ENCODE measurements at places on chromosomes 5 and 9.

DNA sequence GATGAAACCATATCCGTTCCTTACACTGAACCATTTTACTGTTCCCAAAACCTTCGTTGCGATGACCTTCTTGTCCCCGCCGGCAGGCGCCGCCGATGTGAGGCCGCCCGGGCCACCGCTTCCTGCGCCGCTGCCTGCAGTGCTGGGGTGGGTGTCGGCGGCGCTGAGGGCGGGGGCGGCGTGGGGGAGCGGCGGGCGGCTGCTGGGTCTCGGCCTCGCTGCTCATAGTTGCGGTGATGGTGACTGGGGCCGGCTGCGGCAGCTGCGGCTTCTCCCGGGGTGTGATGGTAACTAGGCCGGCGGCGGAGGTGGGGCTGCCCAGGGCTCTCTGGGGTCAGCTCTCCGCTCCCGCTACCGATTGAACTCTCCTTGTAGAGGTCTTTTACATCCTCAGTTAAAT, 14.1 kb upstream of the OR2S2 start:
- DNase-seq = no peak

DNA sequence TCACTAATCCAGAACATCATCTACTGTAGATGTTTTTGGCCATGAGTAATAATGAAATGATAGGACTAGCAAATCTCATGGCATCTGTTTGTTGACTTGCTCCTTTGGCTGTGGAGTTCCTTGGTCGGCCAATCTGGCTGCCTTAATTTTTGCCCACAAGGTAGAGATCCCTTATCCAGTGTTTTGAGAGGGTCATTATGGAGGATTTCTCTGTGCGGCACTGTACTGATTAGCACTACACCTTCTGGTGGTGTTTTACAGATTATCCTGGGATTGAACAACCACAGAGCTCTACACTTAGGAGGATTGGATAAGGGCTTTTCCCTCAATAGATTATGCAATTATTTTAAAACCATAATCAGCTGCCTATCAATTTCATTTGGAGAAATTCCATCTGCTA, 3.2 kb upstream of the ENHO start:
- DNase-seq = no peak

DNA sequence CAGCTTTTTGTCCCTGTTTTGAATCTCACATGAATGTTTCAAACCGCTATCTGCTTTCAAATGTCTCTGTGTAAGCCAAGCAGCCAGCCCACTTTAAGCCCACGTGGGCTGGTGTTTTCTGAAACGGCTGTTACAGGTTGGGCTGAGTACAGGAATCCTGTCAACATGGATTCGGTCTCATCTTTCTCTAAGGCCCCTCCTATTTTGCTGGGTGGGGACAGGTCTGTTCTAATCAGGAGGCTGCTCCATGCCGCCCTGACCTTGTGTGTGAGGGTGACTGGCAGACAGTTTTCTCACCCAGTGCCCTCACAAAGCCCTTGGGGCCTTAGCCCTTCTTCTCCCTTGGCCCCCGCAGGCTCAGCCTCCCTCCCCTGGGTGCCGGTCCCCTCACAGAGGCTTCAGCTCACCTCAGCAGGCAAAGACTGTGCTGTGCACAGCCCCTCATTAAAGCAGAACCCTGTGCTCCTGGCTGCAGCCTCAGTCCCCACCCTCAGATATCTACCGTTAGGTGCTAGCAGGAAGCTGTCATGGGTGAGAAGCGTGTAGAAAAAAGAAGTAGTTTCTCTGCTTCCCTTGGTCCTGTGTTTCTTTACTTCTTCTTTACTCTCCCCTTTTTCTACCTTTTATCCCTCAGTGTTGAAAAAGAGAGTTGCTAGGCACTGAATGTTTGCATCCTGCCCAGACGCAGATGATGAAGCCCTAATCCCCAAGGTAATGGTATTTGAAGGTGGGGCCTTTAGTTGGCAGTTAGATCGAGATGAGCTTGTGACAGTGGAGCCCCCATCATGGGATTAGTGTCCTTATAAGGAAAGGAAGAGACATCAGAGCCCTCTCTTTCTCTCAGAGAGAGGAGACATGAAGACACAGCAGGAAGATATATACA, 205.7 kb downstream of the ADAMTS12 start:
- no peak for DNase-seq

GRCh38 chr9:72292874-72293607, 72.0 kb downstream of the ZFAND5 start:
- no peak for DNase-seq

DNA sequence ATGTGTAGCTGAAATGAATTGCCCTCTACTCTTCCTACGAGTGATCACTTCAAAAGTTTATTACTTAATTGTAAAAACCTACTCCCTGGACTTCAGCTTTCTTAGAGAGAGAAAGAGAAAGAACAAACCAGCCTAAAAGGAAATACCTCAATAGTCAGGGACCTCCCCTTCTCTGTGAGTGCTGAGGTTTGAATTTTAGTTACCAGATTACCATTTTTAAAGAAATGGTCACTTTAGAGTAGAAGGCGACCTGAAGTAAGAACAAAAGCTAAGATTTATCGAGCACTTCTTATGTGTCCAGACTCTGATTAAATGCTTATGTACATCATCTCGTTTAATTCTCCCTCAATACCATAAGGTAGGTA, 11.3 kb downstream of the RAPGEF1 start:
- no peak for DNase-seq

GRCh38 chr5:34496701-34497469, 159.2 kb upstream of the RAI14 start:
- no peak for DNase-seq

GRCh38 chr5:127028822-127029457, 1.4 kb downstream of the MARCHF3 start:
- no peak for DNase-seq

DNA sequence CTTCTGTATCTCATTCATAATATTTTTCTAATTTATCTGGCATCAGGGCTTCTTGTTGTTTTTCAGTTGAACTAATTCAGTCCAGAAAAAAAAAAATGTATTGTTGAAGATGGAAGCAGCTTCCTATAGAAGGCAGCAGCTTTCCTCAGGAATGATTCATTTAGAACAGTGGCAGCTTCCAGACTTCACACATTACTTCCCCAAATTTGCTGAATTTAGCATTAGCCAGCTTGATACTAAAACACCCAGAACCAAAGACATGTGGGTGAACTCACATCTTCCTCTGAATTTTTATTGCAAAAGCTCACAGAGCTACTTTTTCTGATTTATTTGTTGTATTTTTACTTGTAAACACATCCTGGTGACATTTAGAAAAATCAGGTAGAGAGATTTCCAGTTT, 53.8 kb downstream of the HCN1 start:
- DNase-seq = no peak

DNA sequence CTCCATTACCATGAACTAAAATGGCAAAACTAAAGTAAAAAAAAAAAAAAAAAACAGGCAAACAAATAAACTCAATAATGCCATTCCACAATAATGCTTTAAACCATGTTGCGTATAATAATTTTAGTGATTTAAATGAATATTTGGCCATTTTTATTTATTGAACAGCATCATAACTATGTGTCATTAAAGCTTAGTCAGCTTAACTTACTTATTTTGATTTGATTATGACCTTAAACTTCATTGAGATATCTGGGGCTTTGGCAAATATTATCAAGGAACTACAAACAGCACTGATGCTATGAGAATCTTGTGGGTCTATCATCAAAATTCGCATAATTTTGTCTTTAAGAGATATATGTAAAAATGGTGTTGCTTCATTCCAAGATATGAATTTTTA, 1610.3 kb upstream of the NUDT12 start:
- no peak for DNase-seq

GRCh38 chr9:81079055-81079454, 610.3 kb downstream of the TLE1 start:
- DNase-seq = no peak

GRCh38 chr5:15615859-15616258, 115.9 kb downstream of the FBXL7 start:
- no peak for DNase-seq

DNA sequence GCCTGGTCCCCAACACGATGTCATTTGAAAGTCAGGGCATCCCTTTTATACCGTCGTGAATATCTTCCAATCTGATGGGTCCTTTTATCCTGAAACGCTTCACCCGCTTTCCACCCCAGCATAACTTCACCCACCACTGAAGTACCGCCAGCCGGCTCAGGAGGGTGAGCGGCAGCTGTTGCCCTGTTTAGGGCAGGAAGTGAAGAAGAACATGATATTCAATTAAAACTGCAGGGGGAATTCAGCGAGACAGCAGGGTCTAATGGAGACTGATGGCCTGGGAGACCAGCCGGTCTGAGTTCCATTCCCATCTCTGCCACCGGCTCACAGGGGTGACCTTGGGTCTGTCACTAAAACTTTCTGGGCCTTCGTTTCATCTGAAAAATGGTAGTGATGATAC, 68.2 kb upstream of the EGFLAM start:
- no peak for DNase-seq

DNA sequence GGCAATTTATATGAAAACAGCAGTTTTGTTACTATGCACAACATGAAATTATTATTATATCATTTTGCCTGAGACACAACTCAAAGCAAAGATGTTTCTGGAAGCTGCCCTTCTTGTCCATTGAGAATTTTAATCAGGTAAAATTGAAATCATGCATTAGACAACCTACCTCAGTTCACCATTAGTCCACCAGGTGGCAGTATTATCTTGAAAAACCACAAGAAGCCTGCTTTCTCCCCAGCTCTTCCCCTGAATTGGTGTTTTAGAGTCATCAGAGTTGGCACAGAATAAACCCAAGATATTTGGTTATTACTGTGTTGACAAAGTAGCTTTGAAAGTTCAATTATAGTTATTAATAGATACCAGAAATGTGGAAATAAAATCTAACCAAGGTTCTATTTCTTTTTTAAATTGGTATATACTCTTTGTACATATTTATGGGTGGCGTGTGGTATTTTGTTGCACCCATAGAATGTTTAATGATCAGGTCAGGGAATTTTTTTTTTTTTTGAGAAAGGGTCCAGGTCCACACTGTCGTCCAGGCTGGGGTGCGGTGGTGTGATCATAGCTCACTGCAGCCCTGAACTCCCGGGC, 25.7 kb downstream of the UTP15 start:
- DNase-seq = no peak

GRCh38 chr5:54415896-54416601, 39.5 kb upstream of the HSPB3 start:
- DNase-seq = no peak

- no peak for DNase-seq
Observed at GRCh38 chr5:51832934-51833470, 449.8 kb downstream of the ISL1 start.

DNA sequence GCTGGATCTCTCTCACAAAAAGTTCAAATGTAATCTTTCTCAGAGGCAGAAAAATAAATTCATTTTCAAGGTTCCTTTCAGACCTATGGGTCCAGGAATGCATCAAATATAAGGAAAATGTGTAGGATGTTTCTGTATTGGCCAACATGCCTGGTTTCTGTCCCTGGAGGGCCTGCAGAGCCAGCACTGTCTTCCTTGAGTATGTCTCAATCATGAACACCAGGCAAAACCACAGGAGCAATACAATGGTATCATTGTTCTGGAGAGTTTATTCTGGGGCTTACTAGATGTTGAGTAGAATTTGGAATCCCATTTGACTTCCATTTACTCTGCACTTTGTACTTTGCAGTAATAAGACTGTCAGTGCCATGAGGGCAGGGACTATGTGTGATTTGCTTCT, 23.5 kb downstream of the INSYN2B start:
- no peak for DNase-seq

- no peak for DNase-seq
Observed at GRCh38 chr5:31362529-31362900, 169.0 kb downstream of the CDH6 start.

GRCh38 chr9:87115785-87116184, 168.5 kb upstream of the GAS1 start:
- no peak for DNase-seq

DNA sequence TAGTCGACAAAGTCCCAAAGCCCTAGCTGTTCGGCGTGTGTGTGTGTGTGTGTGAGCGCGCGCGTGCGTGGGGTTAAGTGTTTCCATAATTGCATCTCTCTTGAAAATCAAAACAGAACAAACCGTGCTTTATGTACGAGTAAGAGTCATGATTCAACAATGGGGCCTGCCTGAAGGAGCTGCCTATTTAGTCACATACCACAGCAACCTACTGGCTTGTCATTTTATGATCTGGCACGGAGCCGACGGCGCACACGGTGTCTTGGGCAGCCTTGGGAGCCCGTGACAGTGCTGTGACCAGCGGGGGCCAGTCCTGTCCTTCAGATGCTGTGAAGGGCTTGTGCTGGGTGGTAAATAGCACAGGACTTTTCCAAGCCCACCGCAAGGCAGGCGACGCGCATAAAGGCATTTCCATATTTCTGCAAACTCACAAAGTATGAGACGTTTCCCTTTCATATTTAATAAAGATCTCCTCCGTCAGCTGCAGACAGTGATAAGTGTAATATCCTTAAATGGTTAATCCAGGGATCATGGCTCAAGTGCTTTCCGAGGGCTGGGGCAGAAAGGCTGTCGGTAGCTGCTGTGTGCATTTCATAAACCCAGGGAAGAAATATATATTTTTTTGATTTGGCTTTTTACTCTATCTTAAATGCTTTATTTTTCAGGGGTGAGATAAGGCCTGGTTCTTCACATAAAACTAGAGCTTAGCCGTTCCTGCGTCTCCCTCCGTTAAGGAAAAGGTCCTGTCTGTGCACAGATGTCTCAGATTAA, 270.2 kb upstream of the IRX1 start:
- no peak for DNase-seq

DNA sequence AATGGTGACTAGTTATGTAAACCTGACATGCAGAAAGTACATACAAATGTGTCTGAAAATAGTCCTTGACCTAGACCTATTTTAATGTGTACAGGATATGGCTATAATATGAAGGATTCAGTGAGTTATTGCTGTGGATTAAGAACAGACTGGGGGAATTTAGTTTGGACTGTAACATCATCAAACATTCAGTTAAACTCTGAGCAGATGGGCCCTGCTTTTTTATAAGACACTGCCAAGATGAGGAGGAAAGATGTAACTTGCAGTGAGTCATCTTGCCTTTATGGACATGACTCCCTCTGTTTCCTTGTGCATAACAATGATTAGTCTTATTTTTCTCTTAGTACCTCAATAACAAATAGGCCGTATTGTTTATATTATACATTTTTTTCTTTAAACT, 12.2 kb downstream of the PPP3R2 start:
- no peak for DNase-seq

DNA sequence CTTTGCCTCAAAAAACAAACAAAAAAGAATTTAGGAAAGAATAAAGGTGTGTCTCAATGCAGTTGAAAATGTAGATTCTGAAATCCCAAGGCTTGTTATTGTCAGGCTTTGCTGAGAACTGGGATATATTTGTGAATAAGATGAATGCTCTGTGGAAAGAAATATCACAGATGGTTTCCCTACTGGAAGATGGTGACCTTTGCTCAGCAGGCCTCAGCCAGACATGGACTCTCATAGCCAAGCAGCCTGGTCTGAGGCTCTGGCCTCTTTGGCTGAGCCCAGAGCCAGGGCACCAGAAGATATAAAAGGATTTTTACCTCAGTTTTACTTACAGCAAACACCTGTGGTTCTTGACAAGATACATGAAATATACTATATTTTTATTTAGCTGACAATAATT, 37.1 kb downstream of the AGXT2 start:
- DNase-seq = no peak
